Cardiac ventricle fibroblast (primary cell): ENCODE measurements at places on chromosomes 7 and 10. TPM values are rescaled to one million over a fixed set of nuclear protein-coding genes. Genes with fewer than 3 reads are reported as not detected.

ZNF736 gene
- 4.6 and 4.8 TPM in 2 replicates for total RNA-seq

POU6F2 gene
- not detected in 2 replicates for total RNA-seq

ANKRD61 gene
- total RNA-seq: not detected in 2 replicates

SPDYE5 gene
- not detected in 2 replicates for total RNA-seq

SYT15 gene
- total RNA-seq: under 0.01 TPM in 2 replicates

ELN gene
- total RNA-seq: 17.1 and 20.8 TPM in 2 replicates

DTX2 gene
- 7.8 and 17.3 TPM in 2 replicates for total RNA-seq

PRRT4 gene
- total RNA-seq: 0.54 and 0.56 TPM in 2 replicates

TMEM243 gene
- 52.6 and 56.2 TPM in 2 replicates for total RNA-seq

PITX3 gene
- 0.15 and 0.69 TPM in 2 replicates for total RNA-seq

FAM107B gene
- 4.2 and 8.2 TPM in 2 replicates for total RNA-seq
